Bronchus fibroblast of lung (primary cell): ENCODE measurements at places on chromosomes 3 and 15. TPM values are rescaled to one million over a fixed set of nuclear protein-coding genes. Genes with fewer than 3 reads are reported as not detected.

TGM5 gene
- not detected in 2 replicates for total RNA-seq

CHAC1 gene
- 73.6 and 79.5 TPM in 2 replicates for total RNA-seq

IGSF10 gene
- total RNA-seq, result 0.15 and 0.17 TPM in 2 replicates

C2CD4A gene
- total RNA-seq, result not detected in 2 replicates
